ENCODE measurements at places on chromosomes 5 and 9. TPM values are rescaled to one million over a fixed set of nuclear protein-coding genes. Genes with fewer than 3 reads are reported as not detected.

Gene PCDHB10
- total RNA-seq, result not detected

Gene ADRA1B
- not detected for total RNA-seq

Gene PAEP
- not detected for total RNA-seq

Gene FAM163B
- 2.6 TPM for total RNA-seq

Gene CDH9
- total RNA-seq, result not detected

Gene FAM219A
- total RNA-seq, result 12.7 TPM

Gene PDE6A
- not detected for total RNA-seq

Gene CDH10
- total RNA-seq, result not detected

Gene TAS2R1
- not detected for total RNA-seq

Gene LCN15
- total RNA-seq, result not detected

Gene GRXCR2
- total RNA-seq, result not detected

Gene GSN
- total RNA-seq, result 13.4 TPM

Gene DAB2
- total RNA-seq, result 0.40 TPM

Gene ACTBL2
- not detected for total RNA-seq

Gene CDK5RAP2
- 101 TPM for total RNA-seq

Gene LRRC70
- 1.3 TPM for total RNA-seq

Gene SLC46A2
- not detected for total RNA-seq

Gene TIFAB
- not detected for total RNA-seq

Gene IFNK
- not detected for total RNA-seq

Gene FGF10
- total RNA-seq, result not detected

Gene NIM1K
- 0.68 TPM for total RNA-seq

Gene PTGS1
- 2.2 TPM for total RNA-seq

Gene PRSS3
- total RNA-seq, result not detected

Gene GLDC
- not detected for total RNA-seq

Gene PRDM9
- not detected for total RNA-seq

Gene DPYSL3
- not detected for total RNA-seq

Gene MPDZ
- not detected for total RNA-seq

Gene CRB2
- 3.4 TPM for total RNA-seq

Gene TTC16
- total RNA-seq, result not detected

Gene NTNG2
- total RNA-seq, result 3.2 TPM

Gene STING1
- not detected for total RNA-seq

Gene SERF1B
- 25.2 TPM for total RNA-seq

Gene TPPP
- not detected for total RNA-seq

Gene EPB41L4A
- total RNA-seq, result not detected

Gene MEIKIN
- total RNA-seq, result not detected

Gene GAS1
- total RNA-seq, result not detected

Gene ADRB2
- 4.6 TPM for total RNA-seq

Gene LHX3
- 0.15 TPM for total RNA-seq

Gene ELAVL2
- not detected for total RNA-seq

Gene FLT4
- not detected for total RNA-seq

Gene ZDHHC21
- 16.2 TPM for total RNA-seq

Gene HMCN2
- total RNA-seq, result not detected

Gene CAMK2A
- total RNA-seq, result not detected

Gene KCNIP1
- not detected for total RNA-seq

Gene MAP3K1
- 31.5 TPM for total RNA-seq

Gene PCDHGB3
- total RNA-seq, result 6.1 TPM

Gene PCDHGA3
- 0.65 TPM for total RNA-seq

Gene STPG3
- total RNA-seq, result 1.7 TPM

Gene PDE8B
- 0.21 TPM for total RNA-seq

Gene EQTN
- not detected for total RNA-seq

Gene LRRC19
- total RNA-seq, result not detected

Gene CDH18
- not detected for total RNA-seq

Gene FANCG
- total RNA-seq, result 145 TPM

Gene AMBP
- total RNA-seq, result not detected

Gene MARCHF3
- total RNA-seq, result 5.4 TPM

Gene GABRA6
- not detected for total RNA-seq

Gene SPOCK1
- total RNA-seq, result 0.30 TPM

Gene PCDHB5
- not detected for total RNA-seq
